ENCODE measurements at places on chromosomes 11 and 22.

DNA sequence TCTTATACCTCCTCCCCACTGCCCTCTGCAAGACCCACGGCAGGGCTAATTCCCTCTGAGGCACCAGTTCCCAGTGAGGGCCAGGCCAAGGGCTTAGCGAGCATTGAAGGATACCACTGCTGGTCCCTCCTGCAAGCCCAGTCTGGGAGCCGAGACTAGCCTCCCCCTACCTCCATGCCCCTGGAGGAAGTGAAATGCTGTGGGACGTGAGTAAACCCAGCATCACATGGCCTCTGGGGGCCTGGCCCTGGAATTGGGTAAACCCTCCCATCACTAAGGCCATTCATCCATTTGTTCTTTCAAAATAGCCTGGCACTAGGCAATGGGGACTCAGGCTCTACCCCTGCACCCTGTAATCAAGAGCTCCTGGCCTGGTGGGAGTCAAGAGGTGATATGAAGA, 24.7 kb downstream of the ARAP1 start:
- no peak for DNase-seq

DNA sequence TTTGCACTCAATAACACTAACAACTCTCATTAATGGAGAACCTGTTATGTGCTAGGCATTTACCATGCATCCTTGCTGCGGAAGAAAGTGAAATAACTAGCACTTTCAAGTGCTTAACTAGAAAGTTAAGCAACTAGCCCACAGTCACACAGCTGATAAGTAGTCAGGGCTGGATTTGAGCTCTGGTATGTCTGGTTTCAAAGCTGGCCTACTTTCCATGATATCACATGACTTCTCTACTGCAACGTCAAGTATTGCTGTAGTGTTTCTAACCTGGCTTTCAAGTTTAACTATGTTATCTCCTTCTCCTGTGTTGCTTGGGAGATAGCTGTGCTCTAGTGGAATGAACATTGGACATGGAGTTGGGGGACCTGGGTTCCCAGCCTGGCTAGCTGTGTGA, 12.1 kb downstream of the SLC15A3 start:
- no peak for DNase-seq

GRCh38 chr11:113075586-113076095, 114.4 kb downstream of the NCAM1 start:
- DNase-seq = no peak

- no peak for DNase-seq
These were observed 89.1 kb upstream of the FIBIN start for GRCh38 chr11:26904801-26905200.

DNA sequence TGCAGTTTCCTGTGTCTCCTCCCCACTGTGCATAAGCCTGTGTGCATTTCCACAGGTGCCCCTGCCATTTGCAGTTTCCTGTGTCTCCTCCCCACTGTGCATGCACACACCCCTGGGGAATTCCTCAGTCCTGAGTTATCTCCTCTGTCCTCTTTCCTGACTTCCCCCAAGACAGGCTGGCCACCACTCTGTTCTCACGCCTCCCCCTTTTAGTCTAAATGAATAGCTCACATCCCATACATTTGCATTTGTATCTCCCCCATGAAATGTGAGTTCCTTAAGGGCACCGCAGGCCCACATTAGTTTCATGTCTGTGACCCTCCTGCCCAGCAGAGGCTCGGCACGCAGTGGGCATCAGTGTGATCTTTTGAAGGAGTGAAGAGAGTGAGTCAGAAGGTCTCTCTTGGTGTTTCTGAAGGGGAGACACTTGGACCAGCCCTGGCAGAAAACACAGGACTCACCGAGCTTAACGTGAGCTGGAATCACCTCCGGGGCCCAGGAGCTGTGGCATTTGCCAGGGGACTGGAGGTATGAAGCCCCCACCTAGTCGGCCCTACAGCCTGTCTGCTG, 6.2 kb downstream of the LRRC74B start:
- no peak for DNase-seq

- DNase-seq = no peak
These were observed 38.1 kb upstream of the CALCB start for GRCh38 chr11:15035283-15035682.

- no peak for DNase-seq
These were observed 1.2 kb upstream of the ZBTB3 start for GRCh38 chr11:62755086-62755615.
